H4 (cell line): ENCODE measurements at places on chromosomes 11 and 22.

- no peak for DNase-seq
Measured at GRCh38 chr11:128058580-128059208, 528.7 kb downstream of the ETS1 start.

DNA sequence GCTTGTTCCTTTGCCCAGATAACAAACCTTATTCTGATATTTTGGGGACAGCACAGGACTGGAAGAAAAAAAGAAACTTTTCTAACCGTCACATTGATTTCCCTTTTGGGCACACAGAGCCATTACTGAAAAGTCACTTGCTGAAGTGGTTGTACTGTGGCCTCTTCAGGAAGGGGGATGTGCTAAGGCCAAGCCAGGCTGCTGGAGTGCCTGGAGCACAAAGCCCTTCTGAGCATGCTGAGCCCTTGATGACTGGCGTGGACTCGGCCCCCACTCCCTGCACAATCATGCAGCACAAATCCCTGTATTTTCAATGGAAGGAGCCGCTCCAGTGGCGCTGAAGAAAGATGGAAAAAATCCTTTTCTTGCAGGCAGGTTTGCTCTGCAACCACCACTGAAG is 164.2 kb downstream of the NTM start:
- no peak for DNase-seq

GRCh38 chr11:64074239-64074638 is 38.5 kb downstream of the FLRT1 start:
- no peak for DNase-seq

- DNase-seq, result no peak
Measured at GRCh38 chr11:43021466-43021865, 290.3 kb upstream of the API5 start.

DNA sequence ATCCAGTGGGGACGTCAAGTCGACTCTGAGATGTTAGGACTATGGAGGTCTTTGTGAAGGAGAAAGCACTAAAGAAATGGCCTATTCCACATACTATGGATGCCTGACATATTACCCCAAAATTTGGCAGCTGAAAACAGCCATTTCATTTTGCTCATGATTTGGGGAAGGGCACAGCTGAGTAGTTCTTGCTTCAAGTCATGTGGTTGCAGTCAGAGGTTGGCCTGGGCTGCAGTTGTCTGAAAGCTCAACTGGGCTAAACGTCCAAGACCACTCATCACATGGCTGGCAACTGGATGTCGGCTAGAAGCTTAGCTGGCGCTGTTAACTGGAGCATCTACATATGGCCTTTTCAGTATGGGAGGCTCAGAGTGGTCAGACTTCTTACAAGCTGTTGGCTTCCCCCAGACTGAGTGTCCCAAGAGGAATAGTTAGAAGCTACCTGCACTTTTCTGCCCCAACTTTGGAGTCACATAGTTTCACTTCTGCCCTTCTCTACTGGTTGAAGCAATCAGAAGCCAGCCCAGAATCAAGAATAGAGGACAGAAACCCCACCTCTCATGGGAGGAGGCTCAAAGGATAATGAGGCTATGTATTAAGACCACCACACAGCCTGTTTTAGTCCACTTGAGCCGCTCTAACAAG is 14.1 kb downstream of the SLC35C1 start:
- DNase-seq, result no peak
